ENCODE measurements at places on chromosomes 6 and 20. TPM values are rescaled to one million over a fixed set of nuclear protein-coding genes. Genes with fewer than 3 reads are reported as not detected.

The SEMG1 gene
- total RNA-seq = not detected

The PTK6 gene
- total RNA-seq = 2.3 TPM

The PCIF1 gene
- 45.7 TPM for total RNA-seq

The JARID2 gene
- total RNA-seq = 28.4 TPM

The GABRR1 gene
- not detected for total RNA-seq

The FAM209B gene
- 0.80 TPM for total RNA-seq

The C20orf144 gene
- total RNA-seq = 0.33 TPM

The FAM217A gene
- not detected for total RNA-seq

The RIPOR3 gene
- not detected for total RNA-seq

The BPI gene
- total RNA-seq = not detected

The XKR7 gene
- not detected for total RNA-seq

The ABHD16A gene
- total RNA-seq = 55.0 TPM

The NRN1 gene
- 4.1 TPM for total RNA-seq

The RHAG gene
- not detected for total RNA-seq

The ZNF334 gene
- 1.4 TPM for total RNA-seq

The ASIP gene
- not detected for total RNA-seq

The WFDC12 gene
- not detected for total RNA-seq

The BANF2 gene
- total RNA-seq = not detected

The FAM120B gene
- 25.0 TPM for total RNA-seq

The PPP1R3G gene
- 0.10 TPM for total RNA-seq

The FLOT1 gene
- total RNA-seq = 131 TPM

The MYT1 gene
- not detected for total RNA-seq

The HTR1B gene
- total RNA-seq = not detected

The HDGFL1 gene
- total RNA-seq = not detected
